ENCODE measurements at places on chromosomes 1 and 21.

DNA sequence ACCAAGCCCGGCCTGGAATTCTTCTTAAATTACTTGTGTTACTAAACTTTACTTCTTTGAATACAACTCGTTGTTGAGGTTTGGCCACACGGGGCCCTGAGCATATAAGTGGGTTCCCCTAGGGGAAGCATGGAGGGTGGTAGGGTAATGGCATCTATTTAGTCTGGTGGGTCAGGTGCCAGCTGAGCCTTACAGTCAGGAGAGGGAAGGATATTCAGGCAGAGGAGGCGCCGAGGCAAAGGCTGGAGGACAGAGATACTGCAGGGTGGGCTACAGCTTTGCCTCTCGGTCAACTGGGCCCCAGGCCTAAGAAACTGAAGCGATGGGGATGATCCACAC lies 424 bp upstream of the NECAP2 start:
- no peak for DNase-seq

GRCh38 chr1:155282488-155283091 lies 5.3 kb downstream of the HCN3 start:
- DNase-seq: no peak

- no peak for DNase-seq
Observed at GRCh38 chr1:163427279-163427678, 105.5 kb downstream of the NUF2 start.

DNA sequence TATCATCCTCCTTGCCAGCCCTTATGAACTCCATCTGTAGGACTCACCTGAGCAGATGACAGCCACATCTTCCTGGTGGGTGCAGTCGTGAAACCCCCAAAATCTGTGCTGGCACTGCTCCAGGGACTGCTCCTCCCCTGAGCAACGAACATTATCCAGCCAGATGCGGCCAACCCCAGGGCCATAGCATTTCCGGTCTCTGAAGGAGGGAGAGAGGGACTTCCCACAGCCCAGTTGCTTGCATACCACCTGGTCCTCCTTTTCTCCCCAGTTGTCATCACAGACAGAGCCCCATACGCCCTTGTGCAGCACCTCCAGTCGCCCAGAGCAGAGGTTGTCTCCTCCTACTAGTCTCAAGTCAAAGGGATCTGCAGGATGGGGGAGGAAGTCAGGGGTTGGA lies 8.5 kb downstream of the CD5L start:
- no peak for DNase-seq

DNA sequence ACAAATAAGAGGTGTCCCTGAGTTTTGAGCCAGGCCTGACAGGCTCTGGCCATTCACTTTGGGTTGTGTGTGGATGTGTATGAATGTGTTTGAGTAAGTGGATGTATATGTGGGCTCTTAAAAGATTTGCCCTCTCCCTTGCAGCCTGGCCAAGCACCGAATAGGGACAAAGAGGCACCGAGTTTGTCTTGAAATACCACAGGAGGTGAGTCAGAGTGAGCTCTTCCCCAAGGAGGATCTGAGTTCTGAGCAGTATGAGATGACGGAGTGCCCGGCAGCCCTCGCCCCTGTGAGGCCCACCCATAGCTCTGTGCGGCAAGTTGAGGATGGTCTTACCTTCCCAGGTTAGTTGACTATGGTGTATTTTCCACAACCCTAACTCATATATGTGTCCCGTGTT lies 19.0 kb downstream of the KDM4A start:
- no peak for DNase-seq

Data from foreskin melanocyte (primary cell).